T-cell (primary cell): ENCODE measurements at places on chromosomes 12 and 14. TPM values are rescaled to one million over a fixed set of nuclear protein-coding genes. Genes with fewer than 3 reads are reported as not detected.

DNA sequence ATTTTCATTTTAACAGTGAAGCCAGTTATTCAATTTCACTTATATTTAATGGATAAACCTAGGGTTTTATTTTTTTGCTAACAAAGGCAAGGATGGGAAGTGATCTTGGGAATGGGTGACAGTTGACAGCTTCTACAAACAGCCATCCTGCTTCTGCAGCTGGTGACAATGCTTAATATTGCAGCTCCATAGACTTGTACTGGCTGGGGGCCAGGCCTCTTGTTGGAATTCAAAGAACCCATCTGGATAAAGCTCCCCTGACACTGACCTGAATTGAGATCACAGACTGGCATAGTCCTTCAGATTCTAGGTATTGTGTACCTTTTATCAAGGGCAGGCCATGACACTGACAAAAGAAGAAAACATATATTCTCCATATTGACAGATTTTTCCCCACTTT, 664.6 kb upstream of the FOXG1 start:
- H3K4me3 ChIP-seq, result no peak overlapping the region
- DNase-seq, result no peak
- no peaks in the 10 kb centered on the region for H3K36me3 ChIP-seq
- H3K27me3 ChIP-seq, result no peaks in the 10 kb centered on the region
- no peak overlapping the region for H3K27ac ChIP-seq

- no peak for DNase-seq
- H3K36me3 ChIP-seq, result no peaks in the 10 kb centered on the region
- no peak overlapping the region for H3K27ac ChIP-seq
Measured at GRCh38 chr12:53754188-53754585, 2.4 kb upstream of the CISTR start.

DNA sequence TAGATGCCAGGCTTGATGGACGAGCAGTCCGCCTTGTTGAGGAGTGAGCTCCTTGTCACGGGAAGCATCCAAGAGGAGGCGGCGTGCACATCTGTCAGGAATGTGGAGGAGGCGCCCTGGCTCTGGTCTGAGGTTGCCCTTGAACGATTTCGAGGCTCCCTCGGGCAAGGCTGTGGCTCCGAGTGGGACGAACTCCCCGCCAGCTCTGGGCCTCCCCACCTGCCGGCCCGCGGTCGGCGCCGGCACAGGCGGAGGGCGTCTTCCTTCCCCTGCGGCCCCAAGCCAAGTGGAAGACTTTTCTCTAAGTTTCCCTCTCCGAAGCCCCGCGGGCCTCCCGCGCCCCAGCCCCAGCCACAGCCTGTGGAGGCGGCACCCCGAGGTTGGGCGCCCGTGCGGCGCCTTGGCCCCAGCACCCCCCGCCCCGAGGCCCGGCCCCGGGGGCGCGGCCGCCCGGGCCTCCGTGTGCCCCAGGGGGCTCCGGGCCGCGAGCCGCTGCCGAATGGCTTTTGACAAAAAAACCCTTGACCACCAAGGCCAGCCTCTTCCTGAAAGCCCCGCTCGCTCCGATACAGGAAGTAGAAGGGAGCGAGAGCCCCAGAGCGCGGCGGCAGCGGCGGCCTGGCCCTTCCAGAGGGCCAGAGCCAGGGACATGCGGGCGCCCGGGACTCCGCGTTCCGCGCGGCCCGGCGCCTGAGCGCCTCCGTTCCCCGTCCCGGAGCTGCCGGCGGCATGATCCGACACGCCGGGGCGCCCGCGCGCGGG, at the start of gene RIN3:
Gene RIN3, plus strand, starts transcription at position 578 of the 762 bp plus-strand sequence. Its CDS starts 152 bp downstream, at position 730.
- peaks cover 26% of the 10 kb centered on the region for H3K4me1 ChIP-seq
- DNase-seq, result peak; percentile 24
- peaks cover 2% of the 10 kb centered on the region for H3K27me3 ChIP-seq

- no peak for DNase-seq
- H3K36me3 ChIP-seq, result no peaks in the 10 kb centered on the region
- no peak overlapping the region for H3K27ac ChIP-seq
- H3K27me3 ChIP-seq, result no peaks in the 10 kb centered on the region
- H3K4me1 ChIP-seq, result no peaks in the 10 kb centered on the region
Measured at GRCh38 chr12:105672121-105672975, 341.9 kb downstream of the C12orf75 start.

- no peaks in the 10 kb centered on the region for H3K36me3 ChIP-seq
- H3K27me3 ChIP-seq, result no peaks in the 10 kb centered on the region
- no peak overlapping the region for H3K27ac ChIP-seq
- no peaks in the 10 kb centered on the region for H3K4me1 ChIP-seq
- no peak overlapping the region for H3K4me3 ChIP-seq
Measured at GRCh38 chr12:106090591-106091445, 47.9 kb downstream of the NUAK1 start.

- H3K27ac ChIP-seq, result no peak overlapping the region
- H3K4me3 ChIP-seq, result no peak overlapping the region
- no peaks in the 10 kb centered on the region for H3K27me3 ChIP-seq
- peaks cover 4% of the 10 kb centered on the region for H3K4me1 ChIP-seq
- DNase-seq, result no peak
Measured at GRCh38 chr14:68337279-68337678, 455.6 kb downstream of the ZFP36L1 start.

- H3K27ac ChIP-seq, result peak overlapping the region; percentile 46
- peaks cover 11% of the 10 kb centered on the region for H3K36me3 ChIP-seq
- no peaks in the 10 kb centered on the region for H3K27me3 ChIP-seq
- H3K4me3 ChIP-seq, result no peak overlapping the region
Measured at GRCh38 chr12:51971679-51972421, 20.4 kb downstream of the ACVR1B start.

DNA sequence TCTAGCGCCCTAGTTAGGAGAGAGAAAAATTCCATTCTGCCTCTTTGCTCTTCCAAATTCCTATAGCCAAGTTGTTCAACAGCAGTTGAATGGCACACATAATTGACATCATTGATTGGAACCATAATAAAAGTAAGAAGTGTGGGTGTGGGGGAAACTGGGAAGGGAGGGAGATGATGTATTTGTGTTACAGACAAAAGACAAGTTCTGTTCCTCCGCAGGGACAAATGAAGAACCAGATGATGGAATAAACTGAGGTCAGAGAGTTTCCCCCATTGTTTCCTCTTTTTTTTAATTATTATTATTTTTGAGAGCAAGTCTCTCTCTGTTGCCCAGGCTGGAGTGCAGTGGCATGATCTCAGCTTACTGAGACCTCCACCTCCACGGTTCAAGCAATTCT, 34.9 kb downstream of the GDF11 start:
- H3K27ac ChIP-seq, result no peak overlapping the region

- H3K36me3 ChIP-seq, result no peaks in the 10 kb centered on the region
- no peaks in the 10 kb centered on the region for H3K27me3 ChIP-seq
- no peaks in the 10 kb centered on the region for H3K4me1 ChIP-seq
Measured at GRCh38 chr14:81633496-81633895, 99.8 kb upstream of the SEL1L start.

DNA sequence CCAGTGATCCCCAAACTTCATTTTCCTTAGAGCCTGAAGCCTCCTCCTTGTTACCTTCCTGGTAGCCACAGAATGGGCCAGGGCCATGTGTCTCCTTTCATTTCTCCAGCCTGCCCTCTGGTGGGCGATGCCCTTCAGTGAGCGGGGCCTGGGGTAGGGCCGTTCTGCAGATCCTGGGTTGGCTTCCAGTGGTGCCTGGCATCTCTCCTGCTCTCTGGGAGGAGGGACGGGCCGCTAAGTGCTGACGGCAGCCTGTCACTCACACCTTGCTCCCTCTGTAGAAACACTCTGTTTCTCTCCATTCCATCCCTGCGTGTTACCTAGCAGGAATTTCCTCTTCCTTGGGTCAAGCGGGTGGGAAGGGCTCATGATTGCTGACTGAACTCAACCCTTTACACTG, 232.1 kb downstream of the CACNA1C start:
- H3K27me3 ChIP-seq, result peaks cover 26% of the 10 kb centered on the region
- no peaks in the 10 kb centered on the region for H3K36me3 ChIP-seq
- DNase-seq, result no peak

DNA sequence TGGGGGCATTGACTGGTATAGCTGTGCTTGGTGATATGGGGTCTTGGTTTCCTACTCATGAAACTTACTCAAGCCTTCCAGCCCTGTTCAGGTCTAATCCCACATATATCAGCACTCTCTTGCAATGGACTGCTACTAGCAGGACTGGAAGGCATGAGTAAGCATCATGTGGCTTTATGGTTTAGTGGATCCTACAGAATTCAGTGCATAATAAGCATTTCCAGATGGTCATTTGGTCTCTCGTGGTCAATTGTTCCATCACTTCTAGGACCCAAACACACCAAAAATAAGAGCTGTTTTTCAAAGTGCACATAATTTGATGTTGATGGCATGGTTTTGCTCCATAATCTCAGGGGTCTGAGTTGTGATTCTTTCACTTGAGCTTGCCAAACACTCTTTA, 114.4 kb downstream of the LMNTD1 start:
- H3K36me3 ChIP-seq, result no peaks in the 10 kb centered on the region
- no peak for DNase-seq
- H3K27ac ChIP-seq, result no peak overlapping the region
- H3K27me3 ChIP-seq, result no peaks in the 10 kb centered on the region
- H3K4me3 ChIP-seq, result no peak overlapping the region

DNA sequence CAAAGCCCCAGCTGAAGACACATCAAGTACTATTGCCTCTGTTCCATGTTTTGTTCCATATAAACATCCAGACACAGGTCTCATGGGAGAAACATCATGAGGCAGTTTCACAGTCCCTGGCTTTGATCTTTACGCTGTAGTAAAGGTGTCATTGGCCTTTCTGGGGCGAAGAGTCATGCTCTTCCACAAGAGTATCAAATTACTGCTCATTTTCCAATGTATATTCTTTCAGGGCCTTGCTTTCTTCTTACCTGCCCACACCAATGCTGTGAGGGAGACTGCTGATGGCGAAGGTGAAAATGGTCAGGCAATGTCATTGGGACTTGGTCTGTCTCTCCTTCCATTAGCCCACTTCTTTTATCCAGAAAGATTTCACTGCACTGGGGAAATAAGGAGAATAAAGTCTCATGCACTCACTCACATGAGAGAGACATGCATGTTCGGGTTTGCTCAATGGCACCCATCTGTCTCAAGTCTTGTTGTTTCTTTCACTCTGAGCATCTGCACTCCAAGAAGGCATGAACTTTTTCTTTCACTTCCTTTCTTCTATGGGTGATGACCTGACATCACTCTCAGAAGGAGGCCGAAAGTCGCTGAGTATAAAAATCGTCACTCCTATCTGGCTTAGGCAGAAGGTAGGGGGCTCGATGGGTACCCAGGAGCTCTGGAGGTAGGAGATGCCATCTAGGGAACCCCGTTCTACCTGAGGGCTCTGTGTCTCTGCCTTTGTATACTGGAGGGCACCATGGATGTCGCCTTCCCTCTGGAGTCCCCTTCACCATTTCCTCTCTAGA, 1.3 kb upstream of the JDP2 start:
- no peaks in the 10 kb centered on the region for H3K36me3 ChIP-seq
- H3K4me1 ChIP-seq, result peaks cover 19% of the 10 kb centered on the region
- no peak for DNase-seq

GRCh38 chr12:85688837-85689236, 147.4 kb downstream of the RASSF9 start:
- no peak for DNase-seq

GRCh38 chr12:3042394-3042793, 34.8 kb upstream of the TSPAN9 start:
- no peaks in the 10 kb centered on the region for H3K4me1 ChIP-seq
- H3K4me3 ChIP-seq, result no peak overlapping the region
- no peaks in the 10 kb centered on the region for H3K36me3 ChIP-seq

DNA sequence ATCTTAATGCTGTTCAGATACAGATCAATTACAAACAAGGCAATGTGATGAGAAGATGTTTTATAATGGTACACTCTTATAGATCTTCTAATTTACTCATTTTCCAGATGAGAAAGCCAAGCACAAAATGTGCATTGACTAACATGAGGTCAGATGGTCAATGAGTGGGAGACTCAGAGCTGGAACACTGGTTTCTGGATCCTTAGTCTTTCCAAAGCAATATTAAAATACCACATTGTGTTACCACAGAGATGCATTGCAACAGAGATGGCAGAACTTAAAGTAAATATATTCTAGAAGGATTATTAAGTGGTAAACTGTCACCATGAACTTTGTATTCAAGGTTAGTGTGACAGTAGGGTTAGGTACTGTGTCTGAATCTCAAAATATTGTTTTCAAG, 113.6 kb downstream of the SLC15A5 start:
- H3K4me1 ChIP-seq, result no peaks in the 10 kb centered on the region
- H3K4me3 ChIP-seq, result no peak overlapping the region
- no peaks in the 10 kb centered on the region for H3K27me3 ChIP-seq
- no peak for DNase-seq

DNA sequence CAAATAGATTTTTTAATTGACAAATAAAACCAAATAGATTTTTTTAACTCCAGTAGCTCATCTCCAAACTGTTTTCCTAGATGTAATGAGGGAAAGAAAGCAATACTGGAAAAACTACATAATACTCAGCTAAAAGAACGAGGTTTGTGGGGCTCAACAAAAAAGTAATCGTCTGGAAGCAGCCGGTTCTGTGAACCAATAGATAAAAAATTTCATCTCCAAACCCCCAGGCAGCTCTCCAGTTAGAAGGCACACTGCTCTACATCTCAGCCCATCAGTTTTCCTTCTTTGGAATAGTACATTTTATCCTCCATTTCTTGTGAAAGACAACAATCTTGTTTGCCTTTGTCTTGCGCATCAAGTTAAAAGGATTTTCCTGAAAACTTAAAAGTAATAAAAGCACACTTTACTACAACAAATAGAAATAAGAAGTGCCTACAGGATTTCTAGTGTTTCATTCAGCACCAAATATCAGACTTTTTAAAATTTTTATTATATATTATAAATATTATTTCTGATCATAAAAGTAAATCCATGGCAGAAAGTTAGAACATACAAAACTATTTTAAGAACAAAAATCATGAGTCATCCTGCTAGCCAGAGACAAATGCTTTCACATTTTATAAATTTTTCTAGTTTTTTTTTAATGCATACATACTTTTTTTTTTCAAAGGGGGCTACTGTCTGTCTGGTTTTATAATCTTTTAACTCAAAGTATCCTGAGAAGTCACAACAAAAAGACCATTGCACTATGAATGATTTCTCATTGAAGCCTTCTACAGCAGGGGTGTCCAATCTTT, 67.7 kb downstream of the EPS8 start:
- no peaks in the 10 kb centered on the region for H3K36me3 ChIP-seq
- no peak overlapping the region for H3K27ac ChIP-seq
- no peaks in the 10 kb centered on the region for H3K27me3 ChIP-seq

GRCh38 chr14:24883576-24883975, 166.4 kb downstream of the STXBP6 start:
- no peak overlapping the region for H3K4me3 ChIP-seq
- no peak for DNase-seq
- no peaks in the 10 kb centered on the region for H3K27me3 ChIP-seq
- no peaks in the 10 kb centered on the region for H3K36me3 ChIP-seq
- no peaks in the 10 kb centered on the region for H3K4me1 ChIP-seq
- H3K27ac ChIP-seq, result no peak overlapping the region

GRCh38 chr14:53038629-53039028, 87.8 kb upstream of the FERMT2 start:
- H3K4me1 ChIP-seq, result no peaks in the 10 kb centered on the region
- no peaks in the 10 kb centered on the region for H3K27me3 ChIP-seq
- H3K36me3 ChIP-seq, result peaks cover 64% of the 10 kb centered on the region
- no peak overlapping the region for H3K27ac ChIP-seq

IL26 gene
- total RNA-seq, result not detected

PAPLN gene
- total RNA-seq, result 0.14 TPM

P2RX7 gene
- total RNA-seq, result 4.6 TPM

KLC1 gene
- 177 TPM for total RNA-seq

CMA1 gene
- not detected for total RNA-seq

FAM222A gene
- 1.6 TPM for total RNA-seq

GNB3 gene
- total RNA-seq, result 2.2 TPM
